IMR-90 (cell line): ENCODE measurements at places on chromosomes 3 and 15. TPM values are rescaled to one million over a fixed set of nuclear protein-coding genes. Genes with fewer than 3 reads are reported as not detected.

GRCh38 chr3:19013879-19014278, 134.4 kb upstream of the KCNH8 start:
- DNase-seq = no peak

- no peak for DNase-seq
Observed at GRCh38 chr15:56980473-56980872, 62.0 kb downstream of the TCF12 start.

DNA sequence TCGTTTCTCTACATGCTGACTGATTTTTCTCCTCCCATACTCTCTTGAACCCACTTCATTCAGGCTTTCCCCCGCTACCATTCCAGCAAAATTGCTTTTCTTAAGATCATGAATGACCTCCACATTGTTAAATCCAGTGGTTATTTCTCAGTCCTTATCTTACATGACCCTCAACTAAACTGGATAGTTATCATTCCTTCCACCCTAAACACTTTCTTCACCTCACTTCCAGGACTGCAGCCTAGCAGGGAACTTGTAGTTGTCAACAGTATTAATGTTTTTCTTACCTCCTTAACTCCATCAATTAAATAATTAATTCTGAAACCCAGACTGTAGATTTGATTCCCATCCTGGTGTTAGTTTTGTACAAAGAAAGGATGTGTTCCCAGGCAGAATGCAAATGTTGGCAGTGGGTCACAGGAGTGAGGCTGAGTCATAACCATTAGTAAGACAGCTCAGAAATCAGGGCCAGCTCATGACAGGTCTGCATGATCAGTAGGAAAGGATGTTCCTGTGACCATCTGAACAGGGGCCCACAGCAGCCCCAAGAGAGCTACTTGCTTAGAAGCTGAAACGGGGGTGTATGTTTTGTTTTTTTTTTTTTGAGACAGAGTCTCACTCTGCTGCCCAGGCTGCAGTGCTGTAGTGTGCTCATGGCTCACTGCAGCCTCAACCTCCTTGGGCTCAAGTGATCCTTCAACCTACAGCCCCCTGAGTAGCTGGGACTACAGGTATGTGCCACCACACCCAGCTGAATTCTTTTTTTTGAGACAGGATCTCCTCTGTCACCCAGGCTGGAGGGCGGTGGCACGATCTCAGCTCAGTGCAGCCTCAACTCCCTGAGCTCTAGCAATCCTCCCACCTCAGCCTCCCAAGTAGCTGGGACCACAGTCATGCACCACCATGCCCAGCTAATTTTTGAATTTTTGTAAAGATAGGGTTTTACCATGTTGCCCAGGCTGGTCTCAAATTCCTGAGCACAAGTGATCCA, 9.1 kb downstream of the BCL2L10 start:
- DNase-seq = peak; percentile 97

PPP1R14D gene
- not detected in 2 replicates for total RNA-seq

ERICH6 gene
- total RNA-seq = under 0.01 TPM in 1 of 2 replicates, not detected in the other

- no peak for DNase-seq
Observed at GRCh38 chr3:189903562-189904250, 217.0 kb downstream of the P3H2 start.

DNA sequence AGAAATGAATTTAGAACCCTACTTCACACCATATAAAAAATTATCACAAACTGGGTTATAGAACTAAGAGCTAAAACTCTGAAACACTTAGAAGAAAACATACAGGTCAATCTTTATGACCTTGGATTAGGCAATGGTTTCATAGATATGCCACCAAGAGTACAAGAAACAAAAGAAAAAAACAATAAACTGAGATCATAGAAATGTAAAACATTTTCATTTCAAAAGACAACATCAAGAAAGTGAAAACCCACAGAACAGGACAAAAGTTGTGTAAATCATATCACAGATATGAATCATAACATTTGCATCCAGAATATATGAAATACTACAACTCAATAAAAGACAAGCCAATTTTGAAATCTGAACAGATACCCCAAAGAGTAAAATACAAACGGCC, 72.4 kb downstream of the TBL1XR1 start:
- no peak for DNase-seq

MKRN2OS gene
- not detected in 2 replicates for total RNA-seq

- DNase-seq = no peak
Observed at GRCh38 chr3:47409688-47410416, 29.0 kb downstream of the PTPN23 start.

DNA sequence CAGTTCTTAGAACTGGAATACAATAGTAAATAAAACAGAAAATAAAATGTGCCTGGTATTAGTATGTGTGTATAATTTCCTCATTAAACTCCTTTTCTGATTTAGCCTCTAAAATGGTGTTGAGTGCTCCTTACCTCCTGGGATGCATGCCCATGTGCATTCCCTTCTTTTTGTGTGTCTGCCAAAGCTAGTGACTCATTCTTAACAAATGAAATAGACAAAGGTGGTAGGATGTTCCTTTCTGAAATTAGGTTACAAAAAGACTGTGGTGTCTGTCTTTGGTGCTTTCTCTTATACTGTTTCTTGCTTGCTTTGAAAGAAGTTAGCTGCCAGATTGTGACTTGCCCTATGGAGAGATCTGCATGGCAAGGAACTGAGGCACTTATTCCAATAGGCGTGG, 623.7 kb downstream of the GRM7 start:
- DNase-seq = no peak

COL6A6 gene
- total RNA-seq = not detected in 2 replicates

DNA sequence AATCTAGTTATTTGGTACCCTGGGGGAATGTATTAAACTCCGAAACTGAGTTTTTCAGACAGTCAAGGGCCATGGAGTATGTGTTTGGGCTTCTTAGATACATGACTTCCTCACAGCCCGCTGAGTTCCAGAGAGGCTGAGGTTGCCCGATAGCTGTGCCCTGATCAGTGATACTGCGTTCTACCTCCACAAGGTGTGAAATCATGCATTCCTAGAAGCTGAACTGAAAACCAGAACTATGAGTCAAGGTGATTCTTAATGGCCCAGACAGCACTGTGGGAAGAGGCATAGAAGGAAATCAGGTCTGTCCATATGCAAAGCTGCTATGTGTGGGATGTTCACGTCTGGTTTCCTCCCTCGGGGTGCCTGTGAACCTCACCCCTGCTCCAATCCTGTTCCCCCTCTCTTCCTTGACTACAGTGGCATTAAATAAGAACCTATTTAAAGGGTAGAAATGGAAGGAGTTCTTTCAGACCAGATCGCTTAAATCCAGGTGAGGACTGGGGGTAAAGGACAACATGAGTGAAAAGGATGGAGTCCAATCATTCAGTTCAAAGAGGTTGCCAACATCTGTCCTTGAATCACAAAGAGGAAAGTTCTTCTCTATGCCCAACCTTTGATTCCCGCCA, 74.3 kb downstream of the MYO1E start:
- peak; percentile 20 for DNase-seq

TMEM207 gene
- total RNA-seq = not detected in 2 replicates

AMOTL2 gene
- total RNA-seq = 162 and 172 TPM in 2 replicates

DNA sequence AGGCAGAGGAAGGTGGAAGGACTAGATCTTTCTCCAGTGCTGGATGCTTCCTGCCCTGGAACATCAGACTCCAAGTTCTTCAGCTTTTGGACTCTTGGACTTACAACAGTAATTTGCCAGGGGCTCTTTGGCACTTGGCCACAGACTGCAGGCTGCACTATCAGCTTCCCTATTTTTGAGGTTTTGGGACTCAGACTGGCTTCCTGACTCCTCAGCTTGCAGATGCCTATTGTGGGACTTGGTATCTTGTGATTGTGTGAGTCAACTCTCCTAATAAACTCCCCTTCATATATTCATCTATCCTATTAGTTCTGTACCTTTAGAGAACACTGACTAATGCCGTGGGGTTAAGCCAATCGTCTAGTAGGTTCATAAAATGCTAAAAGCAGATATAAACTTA, 8.8 kb upstream of the B3GNT5 start:
- DNase-seq = no peak

- peak; percentile 49 for DNase-seq
Observed at GRCh38 chr15:87477737-87478686, 778.5 kb downstream of the NTRK3 start.

DNA sequence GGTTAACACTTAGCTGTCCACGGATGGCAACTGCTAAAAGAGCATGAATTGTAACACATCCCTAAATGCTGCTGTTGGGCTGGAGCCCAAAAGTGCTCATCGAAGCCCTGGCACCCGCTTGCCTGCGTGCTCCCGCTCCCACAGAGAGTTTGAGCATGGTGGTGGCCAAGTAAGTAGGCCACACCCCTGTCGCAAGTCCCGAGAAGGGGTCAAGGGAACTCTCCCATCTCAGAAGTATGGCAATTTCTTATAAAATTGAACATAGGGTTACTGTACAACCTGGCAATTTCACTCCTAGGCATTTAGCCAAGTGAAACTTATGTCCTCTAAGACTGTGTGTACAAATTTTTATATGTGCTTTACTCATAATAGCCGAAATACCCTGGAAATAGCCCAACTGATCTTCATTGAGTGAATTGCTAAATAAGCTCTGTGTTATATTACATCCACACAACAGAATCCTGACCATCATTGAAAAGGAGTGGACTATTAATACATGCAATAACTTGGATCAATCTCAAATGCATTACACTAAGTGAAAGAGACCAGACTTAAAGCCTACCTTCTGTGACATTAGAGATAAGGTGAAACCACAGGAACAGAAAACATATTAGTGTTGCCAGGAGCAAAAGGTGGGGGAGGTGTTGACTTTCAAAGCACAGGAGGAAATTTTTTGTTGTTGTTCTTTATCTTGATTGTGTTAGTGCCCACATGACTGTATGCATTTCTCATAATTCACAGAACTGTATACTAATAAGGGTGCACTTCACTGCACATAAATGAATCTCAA, 1.5 kb upstream of the GCSAM start:
- DNase-seq = no peak

TUBGCP5 gene
- total RNA-seq = 19.4 and 20.0 TPM in 2 replicates

GOLGA8M gene
- under 0.01 TPM in 1 of 2 replicates, not detected in the other for total RNA-seq

DNA sequence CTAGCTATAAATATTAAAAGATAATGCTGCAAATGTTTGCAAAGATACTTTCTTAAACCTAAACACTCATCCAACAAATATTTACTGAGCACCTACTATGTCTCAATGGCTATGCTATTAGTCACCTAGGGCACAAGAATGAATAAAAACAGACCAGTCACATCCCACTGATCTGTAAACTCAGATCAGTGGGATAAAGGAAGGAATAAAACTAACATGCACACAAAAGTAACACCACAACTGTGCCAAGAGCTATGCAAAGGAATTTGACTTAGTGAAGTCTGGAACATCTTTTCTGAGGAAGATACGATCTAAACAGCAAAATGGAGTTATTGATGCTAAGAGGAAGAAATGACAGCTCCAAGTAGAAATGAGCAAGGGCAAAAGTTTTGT, 56.6 kb downstream of the CBLB start:
- peak; percentile 74 for DNase-seq

DNA sequence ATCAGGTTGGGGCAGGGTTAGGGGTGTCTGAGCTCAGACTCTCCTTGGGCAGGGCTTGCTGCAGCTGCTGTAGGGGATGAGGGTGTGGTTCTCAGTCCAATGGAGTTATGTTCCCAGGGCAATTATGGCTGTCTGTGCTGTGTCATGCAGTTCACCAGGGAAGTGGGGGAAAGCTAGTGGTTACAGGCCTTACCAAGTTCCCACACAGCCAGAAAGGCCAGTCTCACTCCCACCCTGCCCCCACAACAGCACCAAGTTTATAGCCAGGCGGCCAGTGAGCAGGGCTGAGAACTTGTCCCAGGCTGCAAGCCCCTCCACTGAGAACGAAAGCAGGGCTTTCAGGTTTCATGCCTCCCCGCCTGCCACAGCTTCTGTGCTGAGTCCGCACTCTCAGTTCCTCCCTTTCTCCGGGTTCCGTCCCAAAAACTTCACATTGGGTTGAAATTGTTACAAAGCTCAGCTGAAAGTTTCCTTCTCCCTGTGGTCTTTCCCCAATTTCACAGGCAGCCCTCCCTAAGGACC, 19.6 kb upstream of the CPOX start:
- DNase-seq = no peak

DNA sequence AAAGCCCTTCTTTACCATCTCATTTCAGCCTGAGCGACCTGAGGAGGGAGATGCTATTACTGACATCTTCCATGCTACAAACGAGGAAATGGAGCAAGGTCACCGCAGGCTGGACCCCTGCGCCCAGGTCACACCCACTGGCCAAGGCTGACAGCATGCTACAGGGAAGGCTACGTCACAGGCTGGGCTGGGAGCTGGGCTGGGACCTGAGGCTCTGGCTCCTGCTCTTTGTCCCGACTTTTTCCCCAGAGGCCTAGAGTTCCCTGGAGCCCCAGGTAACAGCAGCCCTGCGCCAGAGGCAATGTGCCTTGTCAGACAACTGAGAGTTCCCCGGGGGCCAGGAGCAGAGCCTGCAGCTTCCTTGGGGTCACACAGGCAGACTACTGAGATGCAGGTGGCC, 87.2 kb downstream of the IQSEC1 start:
- DNase-seq = no peak

- DNase-seq = no peak
Observed at GRCh38 chr15:59812250-59812870, 123.2 kb upstream of the BNIP2 start.

LOXL1 gene
- 146 and 148 TPM in 2 replicates for total RNA-seq

NOX5 gene
- total RNA-seq = under 0.01 TPM in 1 of 2 replicates, not detected in the other

DNA sequence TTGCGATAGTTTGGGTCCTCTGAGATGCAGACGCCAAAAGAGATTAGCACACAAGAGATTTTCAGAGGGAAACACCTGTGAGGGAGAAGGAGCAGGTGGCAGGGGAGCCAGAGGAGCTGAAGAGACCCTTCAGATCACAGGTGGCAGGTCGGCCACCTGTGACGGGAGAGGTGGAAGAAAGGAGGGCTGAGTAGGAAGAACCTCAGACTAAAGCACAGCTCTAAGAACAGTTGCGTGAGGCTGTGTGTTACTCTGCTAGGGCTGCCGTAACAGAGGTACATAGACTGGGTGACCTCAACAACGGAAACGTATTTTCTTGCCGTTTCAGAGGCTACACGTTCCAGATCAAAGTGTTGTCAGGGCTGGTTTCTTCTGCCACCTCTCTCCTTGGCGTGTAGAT, 38.5 kb downstream of the C2CD4A start:
- no peak for DNase-seq

DNA sequence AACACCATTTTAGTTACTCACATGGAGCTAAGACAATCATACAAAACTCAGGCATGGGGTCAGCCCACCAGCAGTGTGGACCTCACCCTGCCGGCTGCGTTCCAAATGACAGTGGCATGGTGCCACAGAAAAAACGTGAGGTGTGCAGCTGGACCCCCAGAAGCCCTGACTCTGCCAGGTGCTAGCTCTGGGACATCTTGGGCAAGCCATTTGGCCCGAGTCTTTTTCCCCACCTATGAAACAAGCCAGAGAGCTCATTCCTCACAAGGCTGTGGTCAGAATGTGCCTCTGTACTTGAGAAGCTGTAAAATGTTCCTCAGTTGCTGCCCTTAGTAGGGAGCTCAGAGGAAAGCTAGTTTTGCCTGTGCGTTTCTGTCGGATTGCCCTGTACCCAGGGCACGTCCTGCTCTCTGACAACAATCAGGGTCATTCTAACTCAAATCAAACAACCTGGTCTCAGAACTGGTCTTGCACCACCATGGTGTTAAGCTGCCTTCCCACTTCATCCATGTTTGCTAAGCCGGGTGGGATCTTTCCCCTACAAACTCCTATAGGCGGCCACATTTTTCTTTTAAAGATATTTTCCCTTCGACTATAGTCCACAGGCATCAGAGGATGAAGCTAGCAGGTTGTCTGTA, 44.9 kb downstream of the LIPC start:
- no peak for DNase-seq

GRCh38 chr3:110598847-110599490, 472.6 kb upstream of the NECTIN3 start:
- DNase-seq = peak; percentile 52
